ENCODE measurements at places on chromosomes 4 and X.

DNA sequence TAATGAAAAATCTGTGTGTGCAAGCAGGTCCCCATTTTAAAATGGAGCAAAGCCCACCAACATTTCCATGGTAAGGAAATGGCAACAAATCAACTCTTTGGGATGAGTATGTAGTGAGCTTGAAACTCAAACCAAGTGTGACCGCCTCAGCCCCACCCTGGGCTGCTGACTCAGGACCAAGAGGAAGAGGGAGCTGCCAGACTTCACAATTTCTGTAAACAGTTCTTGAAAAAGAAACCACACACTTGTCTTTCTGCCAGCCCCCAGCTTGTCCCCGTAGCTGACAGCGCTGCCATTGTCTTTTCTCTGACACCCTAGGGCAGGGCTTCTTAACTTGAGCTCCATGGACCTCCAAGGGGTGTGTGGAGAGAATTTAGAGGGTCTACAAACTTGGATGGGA is 10.3 kb downstream of the RTL5 start:
- no peak for DNase-seq

DNA sequence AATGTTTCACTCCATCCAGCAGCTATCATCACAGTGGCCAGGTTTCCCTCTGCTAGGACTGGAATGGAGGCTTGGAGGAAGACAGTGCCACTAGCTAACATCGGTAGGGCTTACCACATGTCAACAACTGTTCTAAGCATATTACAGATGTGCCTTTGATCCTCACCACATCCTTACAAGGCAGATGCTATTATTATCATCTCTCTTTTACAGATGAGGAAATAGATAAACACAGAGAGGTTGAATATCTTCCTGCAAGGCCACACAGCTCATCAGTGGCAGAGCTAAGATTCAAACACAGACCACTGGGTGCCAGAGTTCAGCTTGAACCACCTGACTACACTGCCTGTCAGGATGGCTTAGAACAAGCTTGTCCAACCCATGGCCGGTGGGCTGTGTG is 47.4 kb downstream of the MAMLD1 start:
- no peak for DNase-seq

- DNase-seq, result no peak
Measured at GRCh38 chr4:8248091-8248490, 21.5 kb upstream of the HTRA3 start.

DNA sequence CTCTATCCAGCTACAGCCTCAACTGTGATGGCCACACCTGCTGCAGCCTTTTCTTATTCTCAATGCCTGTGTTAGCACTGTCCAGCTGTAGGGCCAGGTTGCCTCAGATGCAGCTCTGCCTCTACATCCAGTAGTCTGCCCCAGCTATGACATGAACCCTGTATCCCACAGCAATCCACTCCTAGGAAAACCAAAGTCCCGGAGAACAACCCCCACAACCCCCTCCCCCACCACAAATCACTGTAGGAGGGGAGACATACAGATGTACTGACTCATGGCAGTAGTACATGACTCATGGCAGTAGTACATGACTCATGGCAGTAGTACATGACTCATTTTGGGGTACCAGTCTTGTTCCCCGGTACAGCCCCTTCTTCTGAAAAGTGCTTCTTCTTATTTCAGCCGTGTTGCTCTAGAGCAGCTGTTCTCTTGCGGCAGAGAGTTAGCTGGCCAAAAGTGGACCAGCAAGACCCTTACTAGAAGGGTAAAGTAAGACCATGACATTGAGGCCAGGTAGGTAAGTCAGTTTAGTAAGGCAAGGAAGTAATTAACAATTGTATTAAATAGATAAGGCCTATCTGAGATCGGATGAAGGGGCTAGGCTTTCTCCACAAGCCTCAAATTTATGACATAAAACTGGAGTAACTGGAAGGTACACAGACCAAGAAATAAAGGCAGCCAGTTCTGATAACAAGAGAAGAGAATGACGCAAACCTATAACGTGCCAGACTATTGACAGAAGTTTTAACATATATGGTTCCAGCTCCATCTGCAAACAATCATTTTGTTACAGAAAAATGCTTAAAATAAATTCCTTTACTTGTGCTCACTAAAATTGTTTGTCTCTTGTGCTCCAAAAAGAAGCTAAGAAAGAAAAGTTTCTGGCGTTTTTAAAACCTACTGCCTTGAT is 221.4 kb downstream of the TACR3 start:
- DNase-seq, result no peak

- no peak for DNase-seq
Measured at GRCh38 chr4:139756391-139757180, 91.0 kb downstream of the MGST2 start.

DNA sequence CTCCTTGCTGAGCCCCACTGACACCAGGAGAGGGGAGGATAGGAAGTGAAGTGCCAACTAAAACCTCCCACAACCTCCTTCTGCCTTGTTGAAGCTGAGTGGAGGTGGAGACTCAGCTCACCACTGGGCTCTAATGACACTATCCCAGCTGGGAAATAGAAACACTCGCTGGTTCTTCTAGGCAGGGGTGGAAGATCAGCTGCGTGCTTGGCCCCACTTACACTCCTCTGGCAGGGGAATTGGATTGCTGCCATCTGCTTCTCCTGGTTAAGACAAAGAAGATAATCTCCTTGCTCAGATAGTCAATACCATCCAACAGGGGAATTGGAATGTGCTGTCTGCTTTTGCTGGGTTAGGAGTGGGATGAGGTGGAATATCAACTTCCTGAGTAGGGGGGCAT is 392.5 kb downstream of the ZNF674 start:
- no peak for DNase-seq

- peak; percentile 71 for DNase-seq
Measured at GRCh38 chr4:6198768-6199421, 1.5 kb downstream of the JAKMIP1 start.

DNA sequence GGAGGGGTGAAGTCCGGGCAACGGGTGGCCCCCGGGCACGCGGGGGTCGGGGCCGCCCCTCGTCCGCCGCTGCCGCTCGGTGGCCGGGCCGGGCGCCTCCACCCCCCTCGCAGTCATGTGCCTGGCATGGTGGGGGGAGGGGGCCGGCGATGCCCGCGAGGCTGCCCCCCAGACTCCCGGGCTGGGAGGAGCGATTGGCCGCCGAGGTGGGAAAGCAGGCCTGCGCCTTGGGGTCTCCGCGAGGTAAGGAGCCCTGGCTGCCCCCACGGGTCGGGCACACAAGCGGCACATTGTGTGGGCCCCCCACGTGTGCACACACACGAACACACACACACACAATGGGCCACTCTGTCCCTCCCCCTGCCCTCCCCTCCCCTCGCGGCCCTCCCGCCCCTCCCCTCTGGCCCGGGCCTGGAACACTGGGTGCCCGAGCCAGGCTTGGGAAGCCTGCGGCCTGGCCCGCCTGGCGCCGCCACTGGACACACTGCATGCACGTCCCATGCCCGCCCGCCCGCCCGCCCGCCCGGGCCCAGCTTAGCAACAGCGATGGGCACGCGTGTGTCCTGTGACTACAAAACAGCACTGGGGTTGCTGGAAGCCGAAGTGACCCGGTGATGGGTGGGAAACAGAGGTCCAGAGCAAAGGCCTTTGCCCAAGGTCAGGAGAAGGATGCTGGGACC is 1.3 kb downstream of the SLC6A8 start:
- no peak for DNase-seq

DNA sequence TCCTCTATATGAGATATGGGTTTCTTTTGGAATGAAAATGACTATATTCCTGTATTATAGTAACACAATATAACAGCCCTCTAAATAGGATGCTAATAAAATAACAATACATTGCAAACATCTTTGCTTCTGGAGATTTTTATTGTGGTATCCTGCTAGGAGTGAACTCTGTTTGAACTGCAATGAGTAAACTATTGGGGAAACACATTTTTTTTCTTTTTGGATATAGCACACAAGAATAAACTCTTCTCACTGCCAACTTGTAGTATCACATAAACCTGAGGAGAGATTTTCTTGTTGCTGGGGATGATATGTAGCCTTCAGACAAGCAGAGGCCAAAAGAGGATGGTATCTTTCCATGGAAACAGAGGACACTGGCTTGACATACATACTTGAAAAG is 238.2 kb downstream of the C4orf33 start:
- DNase-seq, result no peak

DNA sequence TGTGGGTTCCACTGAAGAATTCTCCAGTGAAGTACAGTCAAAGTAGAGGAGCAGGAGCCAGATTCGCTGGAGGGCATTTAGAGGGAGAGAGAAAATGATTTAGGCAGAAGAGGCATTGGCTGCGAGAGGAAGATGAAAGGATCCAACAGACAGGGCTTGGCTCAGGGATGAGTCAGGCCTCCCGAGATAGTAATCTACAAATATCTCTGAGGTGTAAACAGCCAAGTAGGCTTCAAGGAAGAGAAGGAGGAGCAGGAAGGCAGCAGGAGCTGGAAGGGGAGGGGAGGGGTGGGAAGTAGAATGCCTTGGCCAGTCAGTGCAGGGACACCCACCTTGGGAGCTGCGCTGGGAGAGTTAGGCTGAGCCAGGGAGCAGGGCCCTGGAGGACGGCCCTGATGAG is 55.5 kb downstream of the PJA1 start:
- no peak for DNase-seq

- no peak for DNase-seq
Measured at GRCh38 chr4:20925176-20925575, 224.9 kb downstream of the PACRGL start.

- DNase-seq, result no peak
Measured at GRCh38 chr4:13378973-13379759, 105.0 kb downstream of the RAB28 start.

- DNase-seq, result peak; percentile 66
Measured at GRCh38 chr4:82561786-82562563, at the start of gene TMEM150C. Gene TMEM150C (minus strand): TSS chr4:82561988. CDS start chr4:82504657, 57,331 bp downstream.

- no peak for DNase-seq
Measured at GRCh38 chrX:41563876-41564275, 116.7 kb downstream of the NYX start.

GRCh38 chr4:23789762-23790161 is 100.1 kb downstream of the PPARGC1A start:
- no peak for DNase-seq

DNA sequence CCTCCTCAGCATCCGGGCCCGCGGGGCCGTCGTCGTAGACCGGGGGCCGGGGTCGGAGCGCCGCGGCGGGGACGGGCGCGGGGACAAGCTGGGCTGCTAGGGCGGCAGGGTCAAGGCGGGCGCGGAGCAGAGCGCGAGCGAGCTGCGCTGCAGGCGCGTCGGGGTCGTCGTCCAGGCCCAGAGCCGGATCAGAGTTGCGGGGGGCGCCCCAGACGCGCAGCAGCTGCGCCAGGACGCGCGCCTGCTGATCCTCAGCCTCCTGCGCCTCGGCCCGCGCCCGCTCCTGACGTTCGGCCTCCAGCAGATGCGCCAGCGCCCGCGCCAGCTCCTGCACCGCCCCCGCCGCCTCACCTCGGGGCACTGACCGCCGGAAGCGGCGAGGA is 3.5 kb downstream of the PCSK1N start:
- DNase-seq, result peak; percentile 55

- DNase-seq, result no peak
Measured at GRCh38 chr4:3250956-3251690, 2.2 kb downstream of the MSANTD1 start.

- DNase-seq, result no peak
Measured at GRCh38 chrX:10007621-10008020, 40.5 kb downstream of the CLDN34 start.

DNA sequence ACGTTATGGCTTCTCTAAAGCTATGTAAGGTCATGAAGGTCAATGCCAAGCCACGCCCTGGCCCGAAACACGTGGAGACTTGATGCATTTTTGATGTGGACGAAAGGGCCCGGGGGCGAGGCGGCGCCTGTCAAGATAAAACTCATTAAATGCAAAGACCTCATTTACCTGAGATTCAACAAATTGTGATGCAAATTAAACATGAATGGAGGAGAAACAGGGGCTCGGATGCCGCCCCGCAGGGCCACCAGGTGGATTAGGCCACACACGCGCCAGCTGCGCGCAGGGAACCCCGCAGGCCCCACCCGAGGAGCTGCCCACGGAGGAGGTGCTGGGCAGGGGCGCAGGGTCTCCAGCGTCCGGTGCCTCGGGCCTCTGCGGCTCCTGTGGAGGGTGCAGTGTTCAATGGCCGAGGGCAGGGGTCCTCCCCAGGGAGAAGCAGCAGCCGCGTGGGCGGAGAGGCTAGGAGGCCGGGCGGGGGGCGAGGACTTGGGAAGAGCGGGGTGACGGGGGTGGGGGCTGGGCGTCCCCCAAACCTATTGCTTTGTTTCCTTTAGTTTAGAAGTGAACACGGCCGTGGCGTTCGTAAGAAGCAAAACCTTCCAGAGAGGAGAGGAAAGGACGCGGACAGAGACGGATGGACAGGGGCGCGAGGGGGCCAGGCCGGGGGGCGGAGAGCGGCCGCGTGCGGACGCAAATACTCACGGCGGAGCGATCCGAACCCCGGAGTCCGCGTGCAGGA is 40.4 kb downstream of the CPLX1 start:
- peak; percentile 66 for DNase-seq

- DNase-seq, result peak; percentile 10
Measured at GRCh38 chr4:163949976-163950601, 455.6 kb downstream of the TMA16 start.

GRCh38 chrX:103656617-103657016 is 27.8 kb downstream of the TCEAL1 start:
- no peak for DNase-seq

- DNase-seq, result no peak
Measured at GRCh38 chr4:6449335-6449734, 23.1 kb downstream of the PPP2R2C start.

- DNase-seq, result peak; percentile 87
Measured at GRCh38 chr4:173334891-173335752, 964 bp upstream of the HMGB2 start.

DNA sequence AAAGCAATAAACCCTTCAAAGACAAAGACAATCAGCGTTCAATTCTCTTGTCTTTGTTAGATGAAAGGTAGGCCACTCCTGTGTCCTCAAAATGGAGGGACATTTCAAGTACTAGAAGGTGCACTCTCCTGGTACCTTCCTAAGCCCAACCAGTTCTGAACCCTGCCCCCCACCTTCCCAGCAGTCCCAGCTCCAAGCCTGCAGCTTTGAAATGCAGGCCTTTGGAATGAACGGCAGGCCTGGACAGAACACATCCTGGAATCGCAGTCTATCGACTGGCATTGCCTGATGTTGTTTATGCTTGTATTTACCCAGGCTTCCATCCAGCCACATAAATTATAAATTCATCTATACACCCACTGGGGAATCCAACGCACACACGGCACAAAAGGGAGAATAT is 47.4 kb downstream of the RASGEF1B start:
- no peak for DNase-seq

DNA sequence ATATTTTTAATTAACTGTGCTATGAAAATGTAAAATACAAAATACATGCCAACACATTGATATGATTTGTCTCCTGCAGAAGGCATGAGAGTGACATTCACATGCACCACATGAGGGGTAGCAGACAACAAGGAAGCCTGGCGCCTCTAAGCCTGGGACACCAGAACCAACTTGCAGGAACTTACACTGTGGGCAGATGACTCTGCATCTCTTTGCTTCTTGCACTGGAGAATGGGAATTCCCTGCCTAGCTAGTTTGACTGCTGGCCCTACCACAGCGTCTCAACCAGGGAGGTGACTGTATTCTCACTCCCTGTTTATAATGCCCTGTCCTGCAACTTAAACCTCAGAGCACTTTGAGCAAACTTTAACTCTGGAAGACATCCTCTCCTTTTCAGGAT is 40.5 kb downstream of the PAGE2 start:
- no peak for DNase-seq

- DNase-seq, result no peak
Measured at GRCh38 chrX:149916745-149917392, 12.5 kb upstream of the HSFX4 start.

GRCh38 chrX:9235722-9236121 is 201.8 kb upstream of the FAM9B start:
- DNase-seq, result no peak
